Kidney glomerular epithelial cell (primary cell): ENCODE measurements at places on chromosomes 1 and 21.

DNA sequence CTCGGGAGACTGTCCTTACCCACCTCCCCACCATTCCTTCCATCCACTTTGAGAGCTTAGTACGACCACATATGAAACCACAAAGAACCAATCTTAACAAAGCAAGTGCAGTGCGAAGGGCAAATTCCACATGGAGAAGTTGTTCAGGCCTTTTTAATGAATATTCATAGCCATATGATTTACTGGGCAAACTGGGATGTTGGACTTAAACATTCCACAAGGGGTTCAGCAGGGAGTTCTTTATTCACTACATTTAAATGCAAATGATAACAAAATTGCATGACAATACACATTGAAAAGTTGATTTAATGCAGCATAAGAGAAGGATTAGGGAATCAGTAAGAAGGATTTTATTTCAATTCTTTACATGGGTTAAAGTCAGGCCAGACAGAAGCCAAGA lies 14.7 kb downstream of the NMNAT2 start:
- DNase-seq: no peak

DNA sequence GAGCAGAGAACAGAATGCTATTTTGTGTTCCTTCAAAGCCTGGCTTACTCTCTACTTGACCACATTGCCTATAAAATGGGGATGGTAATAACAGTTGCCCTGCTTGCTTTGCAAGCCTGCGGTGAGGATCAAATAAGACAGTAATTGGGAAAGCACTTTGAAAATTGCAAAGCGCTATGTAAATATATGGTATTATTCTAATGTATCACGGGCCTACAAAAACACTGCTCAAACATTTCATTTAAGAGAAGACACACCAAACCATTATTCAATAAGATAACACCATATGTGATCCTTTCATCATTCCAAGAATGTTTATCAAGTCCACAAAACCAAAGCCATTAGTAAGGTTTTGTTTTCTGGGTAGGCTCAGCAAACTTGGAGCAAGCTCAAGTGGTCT lies 208.4 kb downstream of the ROR1 start:
- no peak for DNase-seq

DNA sequence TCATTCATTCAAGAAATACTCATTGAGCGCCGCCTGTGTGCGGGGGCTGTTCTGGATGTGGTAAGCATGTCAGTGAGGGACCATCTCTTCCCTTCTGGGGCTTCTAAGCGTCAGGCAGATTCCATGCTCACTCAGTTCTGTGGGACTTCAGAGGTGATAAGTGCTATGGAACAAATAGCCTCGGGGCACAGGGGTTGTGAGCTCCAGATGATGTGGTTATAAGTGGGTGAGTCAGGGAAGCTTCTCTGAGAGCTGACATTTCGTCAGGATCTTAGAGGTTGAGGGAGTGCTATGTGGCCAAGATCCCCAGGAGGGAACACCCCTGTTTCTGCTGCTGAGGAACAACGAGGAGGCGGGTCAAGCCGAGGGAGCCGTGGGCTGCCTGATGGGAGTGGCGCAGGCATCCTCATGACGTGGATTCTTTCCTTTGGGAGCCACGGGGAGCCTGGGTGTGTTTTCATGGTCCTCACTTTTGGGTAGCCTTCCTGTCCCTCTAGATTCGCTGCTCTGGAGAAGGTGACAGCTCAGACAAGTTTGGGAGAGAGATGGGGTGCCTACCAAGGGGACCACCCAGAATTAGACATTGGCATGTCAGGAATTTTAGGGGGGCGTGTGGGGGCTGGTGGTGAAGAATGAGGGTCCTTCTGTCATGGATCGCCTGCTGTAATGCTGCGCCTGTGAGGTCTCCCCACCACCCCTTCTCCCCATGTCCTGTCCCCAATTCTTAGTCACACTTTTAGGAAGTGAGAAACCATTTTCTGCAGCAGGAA lies 38.5 kb downstream of the HUNK start:
- DNase-seq: no peak

GRCh38 chr1:55334797-55335196 lies 119.6 kb upstream of the USP24 start:
- no peak for DNase-seq

DNA sequence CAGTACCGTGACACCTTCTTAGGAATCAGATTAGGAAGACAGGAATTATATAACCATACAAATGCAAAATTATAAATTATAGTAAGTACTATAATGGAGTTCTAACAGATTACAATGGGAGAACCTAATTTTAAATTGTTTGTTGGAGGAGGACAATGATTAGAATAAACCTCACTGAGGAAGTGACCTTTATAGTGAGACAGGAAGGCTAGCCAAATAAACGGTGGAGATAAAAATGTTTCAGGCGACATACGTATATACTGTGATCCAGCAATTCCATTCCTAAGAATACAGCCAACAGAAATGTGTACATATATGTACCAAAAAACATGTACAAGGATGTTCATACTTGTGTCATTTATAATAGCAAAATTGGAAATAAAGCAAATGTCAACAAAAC lies 15.2 kb downstream of the SYNJ1 start:
- DNase-seq: no peak

DNA sequence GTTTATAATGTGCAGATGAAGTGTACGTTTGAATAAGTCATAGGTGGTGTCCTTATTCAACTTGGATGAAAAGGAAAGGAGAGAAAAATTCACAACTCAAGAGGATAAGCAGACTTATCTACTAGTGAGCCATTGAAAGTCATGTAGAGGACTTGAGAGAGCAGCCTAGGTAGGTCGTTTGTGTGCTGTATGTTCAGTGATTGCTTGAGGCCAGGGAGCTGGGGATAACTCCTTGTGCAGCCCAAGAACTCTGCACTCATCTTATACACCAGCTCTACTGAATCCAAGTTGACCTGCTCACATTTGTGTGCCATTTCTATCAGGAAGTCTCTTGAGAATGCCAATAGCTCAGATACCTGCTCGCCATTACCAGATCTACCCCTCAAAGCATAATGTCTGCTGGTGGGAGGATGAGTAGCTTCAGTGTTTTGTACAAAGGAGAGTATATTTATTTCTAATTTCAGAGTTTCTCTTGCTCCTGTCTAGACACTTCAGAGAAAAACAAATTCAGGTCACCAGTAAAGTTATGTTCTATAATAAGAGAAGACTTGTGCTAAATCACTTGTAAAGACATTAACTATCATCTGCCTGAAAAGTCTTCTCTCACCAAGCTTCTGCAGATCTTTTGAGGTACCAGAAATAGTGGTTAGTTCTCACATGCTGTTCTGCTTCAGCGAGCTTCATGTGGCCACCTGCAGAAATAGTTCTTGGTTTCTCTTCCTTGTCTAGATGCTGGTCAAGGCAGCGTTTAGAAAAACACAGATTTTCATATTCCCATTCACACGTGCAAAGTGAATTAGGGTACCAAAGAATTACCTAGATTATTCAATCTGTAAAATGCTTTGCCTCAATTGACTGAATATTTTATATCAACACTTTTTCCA lies 10.8 kb downstream of the S1PR1 start:
- no peak for DNase-seq

GRCh38 chr1:220732137-220732536 lies 16.0 kb upstream of the MTARC2 start:
- DNase-seq: no peak

DNA sequence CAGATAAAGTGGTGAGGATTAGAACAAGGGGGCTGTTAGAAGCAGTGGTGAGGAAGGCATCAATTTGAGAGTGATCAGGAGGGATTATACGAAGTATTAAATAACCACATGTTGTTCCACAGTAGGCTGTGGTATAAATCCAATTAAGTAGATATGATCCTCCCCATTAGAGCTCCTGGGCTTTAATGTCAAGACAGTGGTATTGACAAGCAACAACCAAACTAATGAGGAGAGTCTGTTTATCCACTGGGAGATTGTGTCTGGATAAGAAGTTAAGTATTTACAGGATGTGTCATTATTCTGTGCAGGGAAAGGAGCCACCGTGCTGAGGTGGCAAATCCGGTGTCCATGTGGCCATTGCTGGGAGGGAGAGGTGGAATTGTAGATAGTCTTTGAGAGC lies 5.8 kb downstream of the ACTN2 start:
- DNase-seq: peak; percentile 19

GRCh38 chr1:66506991-66507390 lies 27.0 kb upstream of the SGIP1 start:
- no peak for DNase-seq

GRCh38 chr1:9345922-9346321 lies 53.2 kb downstream of the SPSB1 start:
- DNase-seq: no peak

DNA sequence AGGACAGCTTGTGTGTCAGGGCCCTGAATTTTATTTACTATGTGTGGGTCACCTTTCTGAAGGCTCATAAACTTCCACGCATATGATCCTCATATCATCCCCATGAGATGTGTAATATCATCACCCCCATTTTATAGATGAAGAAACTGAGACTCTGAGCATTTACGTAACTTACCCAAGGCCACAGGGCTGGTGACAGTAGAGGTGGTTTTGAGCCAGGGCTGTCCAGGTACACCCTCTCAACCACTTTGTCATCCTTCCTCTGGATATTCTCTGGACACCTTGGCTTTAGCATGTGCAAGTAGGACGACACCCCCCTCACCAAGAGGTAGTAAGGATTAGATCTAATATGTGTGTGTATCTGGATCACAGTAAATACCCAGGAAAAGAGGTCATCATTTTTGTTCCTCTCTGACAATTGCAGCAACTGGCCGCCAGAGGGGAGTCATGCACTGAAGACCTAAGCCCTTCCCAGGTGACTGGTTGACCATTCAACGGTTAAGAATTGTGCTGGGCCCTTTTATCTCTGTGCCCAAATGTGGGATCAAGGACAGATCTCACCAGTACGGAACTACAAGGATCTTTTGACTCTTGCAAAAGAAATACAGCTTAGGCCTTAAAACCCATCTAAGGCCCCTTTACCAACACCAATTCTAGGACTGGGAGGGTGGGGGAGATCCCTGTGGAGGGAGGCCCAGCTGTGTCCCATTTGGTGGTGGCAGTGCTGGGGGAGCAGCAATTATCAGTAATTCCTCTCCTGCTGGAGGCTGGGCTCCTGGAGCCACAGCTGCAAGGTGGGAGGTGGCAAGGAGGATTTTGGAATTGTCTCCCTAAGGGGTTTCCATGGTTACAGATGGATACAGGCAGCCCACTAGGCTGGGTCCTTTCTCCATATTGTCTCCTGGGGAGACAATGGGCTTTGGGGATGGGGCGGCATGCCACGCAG lies 13.7 kb upstream of the E2F2 start:
- peak; percentile 54 for DNase-seq

- DNase-seq: no peak
These were observed 36.7 kb upstream of the GOLT1A start for GRCh38 chr1:204250428-204251030.

DNA sequence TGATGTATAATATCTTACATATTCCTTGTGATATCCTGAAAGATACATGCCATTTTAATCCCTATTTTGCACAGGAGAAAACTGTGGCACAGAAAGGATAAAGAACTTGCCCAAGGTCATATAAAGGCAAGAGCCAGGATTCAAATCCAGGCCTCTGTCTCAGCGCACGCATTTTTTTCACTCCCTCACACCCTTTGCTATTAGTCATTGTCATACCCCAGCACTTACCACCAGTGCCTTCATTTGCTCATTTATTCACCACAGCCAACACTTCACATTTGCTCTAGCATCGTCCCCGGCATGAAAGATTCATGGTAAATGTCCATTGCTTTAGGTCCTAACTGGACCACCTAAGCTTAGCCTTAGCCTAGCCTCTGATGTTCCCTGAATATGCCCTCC lies 14.2 kb downstream of the ALX3 start:
- DNase-seq: no peak

DNA sequence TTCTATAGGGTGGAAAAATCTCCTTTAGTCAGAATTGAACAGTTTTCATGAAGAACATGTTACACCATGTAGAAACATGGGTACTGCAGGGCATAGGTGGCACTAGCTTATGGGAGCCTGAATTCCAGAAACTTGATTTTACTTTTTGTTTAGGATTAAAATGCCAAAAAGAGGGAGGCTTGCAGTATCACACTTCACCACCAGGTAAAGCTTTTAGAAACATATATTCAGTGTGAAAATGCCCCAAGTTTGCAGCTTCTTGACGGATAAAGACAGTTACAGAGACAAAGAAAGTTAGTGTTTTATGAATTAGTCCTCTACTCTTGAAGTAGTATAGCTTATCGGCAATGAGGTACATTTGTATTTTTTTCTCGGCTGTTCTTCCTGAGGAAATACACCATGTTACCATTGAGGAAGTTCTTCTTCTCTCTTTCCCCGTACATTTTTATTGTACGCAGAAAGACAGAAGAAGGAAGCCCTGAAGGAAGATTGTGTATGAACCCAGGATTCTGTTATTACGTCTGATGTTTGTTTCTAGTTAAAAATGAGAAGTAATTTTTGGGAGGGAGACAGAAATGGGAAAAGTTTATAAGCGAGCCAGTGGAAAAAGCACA lies 66.1 kb downstream of the PBX1 start:
- DNase-seq: no peak

- no peak for DNase-seq
These were observed 23.6 kb upstream of the ZNF362 start for GRCh38 chr1:33232716-33233115.

DNA sequence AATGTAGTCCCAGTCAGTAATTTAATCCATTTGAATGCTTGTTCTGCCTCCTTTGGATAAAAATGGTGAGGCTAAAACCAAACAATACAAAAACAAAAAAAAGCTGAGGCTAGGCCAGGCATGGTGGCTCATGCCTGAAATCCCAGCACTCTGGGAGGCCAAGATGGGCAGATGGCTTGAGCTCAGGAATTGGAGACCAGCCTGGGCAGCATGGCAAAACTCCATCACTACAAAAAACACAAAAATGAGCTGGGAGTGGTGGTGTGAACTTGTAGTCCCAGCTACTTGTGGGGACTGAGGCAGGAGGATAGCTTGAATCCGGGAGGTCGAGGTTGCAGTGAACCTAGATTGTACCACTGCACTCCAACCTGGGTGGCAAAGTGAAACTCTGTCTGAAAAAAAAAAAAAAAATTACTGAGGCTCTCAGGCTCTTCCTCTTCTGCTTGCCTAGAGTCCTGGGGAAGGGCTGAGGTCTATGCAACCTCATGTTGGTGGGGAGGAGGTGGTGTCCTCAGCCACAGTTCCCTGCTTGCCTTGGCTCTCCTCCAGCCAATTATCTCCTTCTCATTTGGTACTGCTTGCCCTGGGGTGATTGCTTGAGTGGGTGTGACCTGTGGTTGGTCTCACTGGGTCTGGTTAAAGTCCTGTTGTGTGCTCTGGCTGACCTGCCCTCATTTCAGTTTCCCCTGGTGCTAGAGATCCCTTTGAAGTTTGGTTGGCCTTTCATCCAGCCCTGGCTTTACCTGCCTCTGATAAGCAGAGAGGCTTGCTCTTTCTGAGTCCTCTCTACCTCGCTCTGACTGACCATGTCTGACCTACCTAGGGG lies 20.9 kb downstream of the S1PR1 start:
- no peak for DNase-seq

GRCh38 chr1:19124273-19124672 lies 85.8 kb downstream of the UBR4 start:
- no peak for DNase-seq

DNA sequence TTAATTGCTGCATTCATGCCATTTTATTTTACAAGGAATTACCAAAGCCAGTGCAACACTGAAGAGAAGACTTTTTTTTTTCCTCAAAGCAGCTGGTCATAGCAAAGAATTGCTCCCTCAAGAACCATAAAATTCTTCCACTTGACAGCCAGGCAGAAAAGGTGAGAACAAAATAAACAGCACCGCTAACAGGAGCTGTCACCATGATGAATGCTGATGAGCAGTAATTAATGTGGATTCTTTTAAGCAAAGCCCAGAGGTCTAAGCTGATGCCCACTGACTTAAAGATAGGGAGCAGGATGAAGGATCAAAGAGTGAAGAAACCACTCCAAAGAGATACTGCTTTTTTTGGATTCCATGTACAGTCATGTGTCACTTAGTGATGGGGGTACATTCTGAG lies 428.4 kb downstream of the BRINP3 start:
- DNase-seq: no peak

- no peak for DNase-seq
These were observed 51.2 kb downstream of the RNF2 start for GRCh38 chr1:185096531-185096930.
